ENCODE measurements at places on chromosomes 6 and 20.
A peak's percentile ranks its signal among the peaks of the same experiment; 100 is the strongest.

- DNase-seq = peak; percentile 21
Observed at GRCh38 chr20:38751360-38751976, 3.2 kb downstream of the ACTR5 start.

DNA sequence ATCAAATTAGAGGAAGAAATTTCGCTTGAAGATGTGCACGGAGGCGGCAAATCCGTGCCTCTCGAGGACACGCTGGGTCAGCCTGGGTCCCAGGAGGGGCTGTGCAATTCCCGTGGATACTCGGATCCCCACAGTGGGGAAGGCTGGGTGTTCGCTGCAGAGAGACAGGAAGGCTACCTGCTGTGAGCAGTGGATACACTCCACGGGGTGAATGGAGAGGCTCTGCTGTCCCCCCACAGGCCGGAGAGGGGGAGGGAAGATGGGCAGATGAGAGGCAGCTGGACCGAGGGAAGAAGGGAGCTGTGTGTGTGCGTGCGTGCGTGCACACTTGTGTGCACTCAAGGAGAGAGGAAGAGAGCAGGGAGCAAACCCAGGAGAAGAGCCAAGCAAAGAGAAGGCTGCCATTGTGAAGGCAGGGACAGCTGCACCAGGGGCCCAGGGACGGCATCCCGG lies 57.3 kb downstream of the SULF2 start:
- no peak for DNase-seq

GRCh38 chr6:106659859-106660258 lies 30.5 kb downstream of the QRSL1 start:
- DNase-seq = no peak

GRCh38 chr6:12343440-12344162 lies 53.4 kb downstream of the EDN1 start:
- DNase-seq = peak; percentile 37

DNA sequence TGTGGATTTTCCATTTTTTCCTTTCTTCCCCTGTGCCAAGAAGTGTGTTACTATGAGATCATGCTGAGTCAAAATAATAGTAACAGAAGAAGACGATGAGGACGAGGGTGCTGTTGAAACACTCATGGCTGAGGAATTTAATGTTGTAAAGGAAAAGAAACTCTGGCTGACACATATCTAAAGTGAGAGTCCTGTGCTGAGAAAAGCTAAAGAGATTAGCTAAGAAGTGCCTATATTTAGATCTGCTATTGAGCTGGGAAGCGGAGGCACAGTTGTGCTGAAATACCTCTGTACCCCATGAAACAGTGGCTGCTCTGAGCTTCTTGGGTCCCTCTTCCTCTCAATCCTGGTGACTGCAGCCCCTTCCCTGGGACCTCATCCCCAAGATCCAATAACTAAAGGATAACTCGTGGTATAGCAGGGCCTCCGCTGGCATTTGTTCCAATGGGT lies 1.1 kb upstream of the SYTL3 start:
- peak; percentile 94 for DNase-seq

DNA sequence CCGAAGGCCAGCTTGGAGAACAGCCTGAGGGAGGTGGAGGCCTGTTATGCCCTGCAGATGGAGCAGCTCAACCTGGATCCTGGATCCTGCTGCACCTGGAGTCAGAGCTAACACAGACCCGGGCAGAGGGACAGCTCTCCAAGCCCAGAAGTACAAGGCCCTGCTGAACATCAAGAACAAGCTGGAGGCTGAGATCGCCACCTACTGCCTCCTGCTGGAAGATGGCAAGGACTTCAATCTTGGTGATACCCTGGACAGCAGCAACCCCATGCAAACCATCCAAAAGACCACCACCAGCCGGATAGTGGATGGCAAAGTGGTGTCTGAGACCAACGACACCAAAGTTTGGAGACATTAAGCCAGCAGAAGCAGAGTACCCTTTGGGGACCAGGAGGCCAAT lies 223.5 kb upstream of the ID4 start:
- DNase-seq = no peak

DNA sequence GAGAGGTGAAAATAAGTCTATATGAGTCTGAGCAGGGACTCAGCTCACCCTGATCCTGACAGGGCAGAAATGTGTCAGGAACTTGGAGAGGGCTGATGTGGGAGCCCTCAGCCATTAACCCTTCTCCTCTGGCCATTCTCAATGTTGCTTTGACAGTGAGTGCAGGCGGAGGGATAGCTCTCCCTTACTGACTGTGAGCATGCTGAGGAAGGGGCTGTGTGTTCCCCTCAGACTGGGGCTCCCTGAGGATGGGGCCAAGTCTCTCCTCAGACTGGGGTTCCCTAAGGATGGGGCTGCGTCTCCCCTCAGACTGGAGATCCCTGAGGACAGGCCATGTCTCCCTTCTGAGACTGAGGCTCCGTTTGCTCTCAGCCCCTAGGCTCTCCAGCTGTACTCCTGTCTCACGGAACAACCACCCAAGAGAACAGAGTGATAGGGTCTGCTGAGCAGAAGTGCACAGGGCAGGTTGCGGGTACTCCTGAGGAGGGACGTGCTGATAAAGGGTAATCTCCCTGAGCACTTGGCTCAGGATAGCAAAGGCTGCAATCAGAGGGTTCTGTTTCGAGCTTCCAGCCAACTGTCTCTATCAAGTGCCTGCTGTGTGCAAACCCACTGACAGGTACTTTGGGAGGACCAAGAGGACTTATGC lies 141.0 kb downstream of the MRPL14 start:
- no peak for DNase-seq

DNA sequence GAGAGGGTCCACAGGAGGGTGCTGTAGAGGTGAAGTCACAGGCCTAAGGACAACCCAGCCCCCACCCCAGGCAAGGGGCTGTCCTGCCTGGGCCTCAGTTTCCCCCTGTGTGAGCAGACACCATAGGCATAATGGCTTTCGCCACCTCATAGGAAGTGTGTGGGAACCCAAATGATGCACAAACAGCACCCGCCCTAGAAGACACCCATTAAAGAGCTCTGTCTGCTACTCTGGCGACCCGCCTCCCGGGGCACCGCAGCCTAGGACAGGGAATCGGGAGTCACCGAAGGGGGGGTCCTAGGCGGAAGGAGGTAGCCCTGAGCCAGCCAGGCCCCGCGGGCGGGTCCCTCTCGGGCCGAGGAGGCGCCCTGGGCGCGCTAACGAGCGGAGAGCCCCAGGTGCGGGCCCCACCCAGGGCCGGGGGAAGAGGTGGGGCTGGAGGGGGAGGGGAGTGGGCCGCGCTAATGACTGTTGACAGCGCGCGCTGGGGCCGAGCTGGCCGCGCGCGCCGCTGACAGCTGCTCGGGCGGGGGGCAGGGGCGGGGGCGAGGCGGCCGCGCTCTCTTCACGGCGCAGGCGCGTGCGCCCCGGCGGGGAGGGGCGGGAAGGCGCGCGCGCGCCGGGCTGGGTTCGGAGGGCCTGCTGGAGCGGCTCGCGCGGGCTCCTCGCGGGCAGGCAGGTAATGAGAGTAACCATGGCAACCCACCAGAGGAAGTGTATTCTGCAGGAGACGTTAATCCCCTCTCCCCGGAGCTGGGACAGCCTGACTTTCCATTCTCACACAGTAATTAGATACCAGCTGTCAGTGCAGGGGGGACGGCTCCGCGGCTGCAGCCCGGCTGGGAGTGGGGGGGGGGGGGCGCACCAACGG lies 48.9 kb downstream of the NOL4L start:
- peak; percentile 16 for DNase-seq

GRCh38 chr6:85966828-85967227 lies 324.1 kb upstream of the SYNCRIP start:
- DNase-seq = no peak
